ENCODE measurements at places on chromosomes 11 and 22.

DNA sequence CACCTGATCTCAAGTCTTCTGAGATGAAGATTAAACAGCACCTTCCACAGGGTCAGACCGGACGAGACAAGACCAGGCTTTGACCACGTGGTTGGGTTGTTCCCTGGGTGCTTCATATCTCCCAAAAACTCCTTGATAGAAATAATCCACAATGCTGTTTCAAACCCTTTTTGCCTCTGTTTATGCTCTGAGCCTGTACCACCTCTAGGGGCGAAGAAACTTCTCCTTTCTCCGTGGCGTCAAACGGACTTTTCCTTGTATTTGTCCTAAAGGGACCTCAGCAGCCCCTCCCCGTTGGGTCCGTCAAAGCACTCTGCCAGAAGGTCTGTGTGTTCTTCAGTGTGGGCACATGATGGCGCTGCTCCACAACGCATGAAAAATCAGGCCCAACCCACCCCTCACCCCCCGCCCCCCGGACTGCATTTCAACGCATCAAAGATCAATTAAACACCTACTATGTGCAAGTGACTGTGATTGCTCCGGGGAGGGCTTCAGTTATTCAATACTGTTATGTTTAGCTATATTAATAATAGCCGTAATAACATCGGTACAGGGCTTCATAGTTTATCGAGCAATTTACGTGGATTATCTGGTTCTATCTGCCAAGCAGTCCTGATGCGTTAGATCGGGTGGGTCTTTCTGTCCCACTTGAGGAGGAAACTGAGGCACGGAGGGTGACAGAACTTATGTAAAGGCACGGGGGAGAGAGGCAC, 17.3 kb upstream of the EIF3D start:
- H3K4me3 ChIP-seq = no peak overlapping the region
- H3K4me1 ChIP-seq = no peaks in the 10 kb centered on the region
- H3K36me3 ChIP-seq = no peaks in the 10 kb centered on the region

DNA sequence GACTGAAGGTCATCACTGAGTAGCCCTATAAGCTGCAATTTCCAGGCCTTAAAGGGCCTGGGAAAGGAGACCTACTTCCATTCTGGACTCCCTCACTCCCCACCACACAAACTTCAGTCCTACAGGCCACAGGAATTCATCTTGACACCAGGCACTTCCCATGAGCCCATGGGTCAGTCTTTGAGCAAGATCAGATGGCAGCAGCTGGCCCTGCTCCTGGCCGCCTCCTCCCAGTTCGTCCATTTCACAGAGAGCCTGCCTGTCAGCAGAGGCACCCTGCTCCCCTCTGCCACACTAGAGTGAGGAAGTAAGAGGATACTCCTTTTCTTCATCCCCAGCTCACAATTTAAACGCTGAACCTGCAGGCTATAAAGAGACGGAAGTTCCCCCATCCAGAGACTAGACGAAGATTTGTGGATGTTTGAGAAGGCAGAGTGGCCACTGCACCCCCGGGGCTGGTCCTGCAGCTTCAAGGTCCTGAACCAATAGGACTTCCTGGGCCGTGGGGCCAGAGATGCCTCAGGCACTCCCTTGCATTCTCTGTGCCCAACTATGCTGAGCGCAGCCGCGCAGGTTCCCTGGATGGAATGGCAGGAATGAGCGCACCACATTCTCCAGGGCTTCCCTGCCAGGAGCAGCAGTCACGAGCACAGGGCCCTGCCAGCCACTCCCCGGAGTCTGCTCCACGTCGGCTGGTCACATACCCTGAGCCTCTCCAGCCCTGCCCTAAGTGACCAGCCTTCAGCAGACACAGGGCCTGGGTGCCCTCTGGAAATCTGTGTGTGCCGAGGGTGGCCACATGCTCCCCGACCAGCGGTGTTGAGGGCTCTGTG, 33.5 kb upstream of the BID start:
- H3K27ac ChIP-seq = peak overlapping the region; percentile 58
- peak; percentile 78 for DNase-seq
- H3K4me3 ChIP-seq = no peak overlapping the region
- peaks cover 95% of the 10 kb centered on the region for H3K36me3 ChIP-seq

- H3K27me3 ChIP-seq = no peaks in the 10 kb centered on the region
- H3K4me3 ChIP-seq = no peak overlapping the region
- H3K36me3 ChIP-seq = no peaks in the 10 kb centered on the region
- no peak for DNase-seq
These were observed 31.9 kb upstream of the TP53I11 start for GRCh38 chr11:44982496-44983062.

DNA sequence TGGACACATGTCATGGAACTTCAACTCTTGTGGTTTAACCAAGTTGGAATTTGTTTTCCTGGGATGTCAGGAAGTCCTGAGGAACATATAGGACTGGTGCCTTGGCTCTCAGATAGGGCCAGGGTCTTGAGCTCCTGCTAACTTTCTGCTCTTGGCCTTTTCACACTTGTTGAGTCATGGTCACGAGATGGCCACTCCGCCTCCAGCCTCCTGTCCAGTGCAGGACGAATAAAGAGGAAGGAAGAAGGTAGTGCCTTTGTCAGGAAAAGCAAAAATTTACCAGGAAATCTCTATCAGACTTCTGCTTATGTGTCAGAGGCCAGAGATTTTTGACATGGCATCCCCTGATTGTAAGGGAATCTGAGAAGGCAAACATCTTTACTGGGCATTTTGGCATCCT, 89.1 kb upstream of the ARHGAP20 start:
- H3K4me3 ChIP-seq = no peak overlapping the region
- no peaks in the 10 kb centered on the region for H3K27me3 ChIP-seq

DNA sequence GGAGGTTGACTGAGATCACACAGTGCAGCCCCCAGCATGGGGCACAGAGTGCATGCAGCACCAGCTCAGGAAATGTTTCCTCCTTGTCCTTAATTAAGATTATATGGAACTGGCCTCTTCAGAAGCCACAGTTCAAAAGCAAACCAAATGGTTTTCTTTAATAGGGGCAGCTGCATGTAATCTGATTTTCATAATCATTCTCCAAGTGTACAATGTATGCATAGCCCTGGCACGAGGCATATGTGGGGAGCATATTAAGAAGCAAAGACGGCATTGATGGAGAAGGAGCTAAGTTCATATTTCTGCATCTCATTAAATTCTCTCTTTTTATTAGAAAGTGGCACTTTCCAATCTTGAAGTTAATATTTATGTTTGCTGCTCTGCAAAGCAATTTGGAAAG, 9.9 kb upstream of the PARVB start:
- no peaks in the 10 kb centered on the region for H3K4me1 ChIP-seq
- H3K36me3 ChIP-seq = no peaks in the 10 kb centered on the region
- no peak overlapping the region for H3K27ac ChIP-seq
- no peaks in the 10 kb centered on the region for H3K27me3 ChIP-seq

GRCh38 chr22:21628386-21629254, 1.2 kb downstream of the YDJC start:
- H3K4me1 ChIP-seq = no peaks in the 10 kb centered on the region
- no peaks in the 10 kb centered on the region for H3K27me3 ChIP-seq
- peak overlapping the region; percentile 67 for H3K4me3 ChIP-seq
- H3K27ac ChIP-seq = peak overlapping the region; percentile 83

DNA sequence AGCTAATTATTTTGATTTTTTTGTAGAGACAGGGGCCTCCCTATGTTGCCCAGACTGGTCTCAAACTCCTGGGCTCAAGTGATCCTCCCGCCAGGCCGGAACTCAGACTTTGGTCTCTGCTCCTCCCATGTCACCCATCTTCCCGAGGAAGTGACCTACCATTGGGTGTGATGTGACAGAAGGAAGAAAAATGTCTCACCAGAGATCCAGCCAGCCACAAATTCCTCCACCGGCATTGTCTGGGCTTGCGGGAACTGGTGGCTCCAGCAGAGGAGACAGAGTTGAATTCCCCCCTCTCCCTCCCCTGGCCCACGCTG, 772 bp downstream of the SLC25A45 start:
- peak overlapping the region; percentile 59 for H3K4me3 ChIP-seq
- peak; percentile 62 for DNase-seq
- H3K4me1 ChIP-seq = peaks cover 26% of the 10 kb centered on the region
- no peaks in the 10 kb centered on the region for H3K36me3 ChIP-seq

GRCh38 chr11:44823006-44823405, 96.2 kb downstream of the TSPAN18 start:
- no peak overlapping the region for H3K27ac ChIP-seq
- no peak for DNase-seq
- H3K27me3 ChIP-seq = no peaks in the 10 kb centered on the region

GRCh38 chr11:35546317-35546716, 20.9 kb upstream of the PAMR1 start:
- no peaks in the 10 kb centered on the region for H3K36me3 ChIP-seq
- H3K4me1 ChIP-seq = no peaks in the 10 kb centered on the region
- no peak for DNase-seq
- H3K27ac ChIP-seq = no peak overlapping the region
- no peaks in the 10 kb centered on the region for H3K27me3 ChIP-seq

- no peak overlapping the region for H3K27ac ChIP-seq
- H3K4me1 ChIP-seq = peaks cover 7% of the 10 kb centered on the region
- no peak for DNase-seq
These were observed 191.9 kb upstream of the DDI1 start for GRCh38 chr11:103844327-103845215.

DNA sequence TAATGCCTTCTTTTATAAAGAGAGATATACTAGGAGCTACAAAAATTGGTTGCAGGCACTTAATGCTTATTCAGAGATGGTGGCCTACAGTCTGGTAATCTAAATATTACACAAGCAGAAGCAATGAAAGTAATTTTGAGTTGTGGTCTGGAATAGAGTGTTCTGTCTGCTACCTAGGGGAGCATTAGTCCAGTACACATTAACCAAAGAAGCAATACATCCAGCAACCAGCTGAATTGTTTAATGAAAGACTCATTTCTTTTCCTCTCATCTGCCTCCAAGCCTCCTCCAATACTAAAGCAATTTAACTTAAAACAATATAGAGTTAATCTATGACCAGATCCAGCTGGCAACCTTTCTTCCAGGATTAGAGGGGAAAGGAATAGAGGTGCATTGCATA, 877.1 kb upstream of the CNTN5 start:
- no peaks in the 10 kb centered on the region for H3K4me1 ChIP-seq
- no peaks in the 10 kb centered on the region for H3K27me3 ChIP-seq
- no peaks in the 10 kb centered on the region for H3K36me3 ChIP-seq
- no peak overlapping the region for H3K4me3 ChIP-seq

- no peak overlapping the region for H3K4me3 ChIP-seq
- no peaks in the 10 kb centered on the region for H3K36me3 ChIP-seq
- no peaks in the 10 kb centered on the region for H3K4me1 ChIP-seq
These were observed 731.1 kb upstream of the LUZP2 start for GRCh38 chr11:23765682-23766252.

- H3K27ac ChIP-seq = peak overlapping the region; percentile 82
- no peaks in the 10 kb centered on the region for H3K36me3 ChIP-seq
- H3K4me3 ChIP-seq = peak overlapping the region; percentile 79
- DNase-seq = no peak
- H3K4me1 ChIP-seq = peaks cover 16% of the 10 kb centered on the region
These were observed 1.2 kb downstream of the MICALL1 start for GRCh38 chr22:37907036-37907954.

DNA sequence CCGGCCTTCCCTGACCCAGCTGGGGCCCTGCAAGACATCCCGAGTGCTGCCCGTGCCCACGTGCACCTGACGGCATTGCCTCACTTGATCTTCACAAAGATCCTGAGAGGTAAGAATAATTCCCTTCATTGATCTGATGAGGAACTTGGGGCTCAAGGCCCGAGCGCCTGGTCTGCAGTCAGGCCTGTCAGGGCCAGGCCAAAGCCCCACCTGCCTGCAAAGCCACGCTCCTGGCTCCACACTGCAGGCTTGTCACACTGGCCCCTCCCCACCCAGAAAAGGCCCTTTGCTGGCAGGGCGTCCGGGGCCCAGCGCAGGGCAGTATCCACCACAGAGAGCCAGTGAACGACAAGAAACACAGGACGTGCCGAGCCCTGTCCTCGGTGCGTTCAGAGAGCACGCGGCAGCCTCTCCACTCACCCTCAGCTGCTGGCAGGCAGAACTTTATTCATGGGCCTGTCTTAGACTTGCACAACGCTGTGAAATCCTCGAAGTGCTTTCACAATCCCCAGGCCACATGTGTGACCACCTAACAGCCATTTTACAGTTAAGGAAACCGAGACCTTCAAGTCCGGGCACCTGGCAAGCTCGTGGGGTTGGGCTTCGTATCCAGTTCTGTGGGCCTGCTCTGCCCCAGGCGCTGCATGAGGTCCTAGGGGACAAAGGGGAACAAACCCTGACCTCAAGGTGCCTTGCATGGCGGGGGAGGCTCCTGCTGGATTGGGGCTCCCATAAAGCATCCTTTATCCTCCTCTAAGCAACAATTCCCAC, 14.8 kb downstream of the KIAA0930 start:
- H3K27me3 ChIP-seq = no peaks in the 10 kb centered on the region
- no peaks in the 10 kb centered on the region for H3K4me1 ChIP-seq
- no peaks in the 10 kb centered on the region for H3K36me3 ChIP-seq
- no peak for DNase-seq
- H3K27ac ChIP-seq = no peak overlapping the region

GRCh38 chr11:1933416-1934334, 13.5 kb upstream of the MRPL23 start:
- H3K4me1 ChIP-seq = peaks cover 5% of the 10 kb centered on the region
- no peak overlapping the region for H3K27ac ChIP-seq
- no peaks in the 10 kb centered on the region for H3K27me3 ChIP-seq
- DNase-seq = peak; percentile 39
- no peak overlapping the region for H3K4me3 ChIP-seq
- no peaks in the 10 kb centered on the region for H3K36me3 ChIP-seq

GRCh38 chr11:87394924-87395323, 357.2 kb downstream of the TMEM135 start:
- no peaks in the 10 kb centered on the region for H3K36me3 ChIP-seq
- H3K4me1 ChIP-seq = no peaks in the 10 kb centered on the region

- no peaks in the 10 kb centered on the region for H3K36me3 ChIP-seq
- no peaks in the 10 kb centered on the region for H3K27me3 ChIP-seq
- H3K4me1 ChIP-seq = no peaks in the 10 kb centered on the region
- no peak overlapping the region for H3K27ac ChIP-seq
- no peak overlapping the region for H3K4me3 ChIP-seq
These were observed 2.1 kb downstream of the LHFPL7 start for GRCh38 chr22:24944217-24944937.

DNA sequence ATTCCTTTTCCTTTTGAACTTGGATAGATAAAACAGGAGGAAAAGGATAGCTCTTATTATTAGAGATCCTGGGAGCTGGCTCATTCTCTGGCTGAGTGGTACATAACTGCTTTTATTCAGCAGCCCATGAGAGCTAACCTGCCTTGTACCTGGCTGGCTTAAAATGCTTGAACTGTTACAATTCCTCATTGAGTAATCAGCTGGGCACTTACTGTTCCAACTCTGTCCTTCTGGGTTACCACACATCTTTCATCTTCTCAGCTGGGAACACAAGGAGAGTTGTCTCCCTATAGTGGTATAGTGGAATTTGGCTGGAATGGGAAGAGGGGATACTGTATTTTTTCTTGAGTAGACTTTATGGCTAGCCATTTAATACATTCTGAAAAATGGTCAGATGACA, 39.8 kb upstream of the SPTBN2 start:
- H3K36me3 ChIP-seq = no peaks in the 10 kb centered on the region
- H3K27ac ChIP-seq = peak overlapping the region; percentile 55
- no peak overlapping the region for H3K4me3 ChIP-seq
- no peaks in the 10 kb centered on the region for H3K4me1 ChIP-seq
- no peak for DNase-seq

DNA sequence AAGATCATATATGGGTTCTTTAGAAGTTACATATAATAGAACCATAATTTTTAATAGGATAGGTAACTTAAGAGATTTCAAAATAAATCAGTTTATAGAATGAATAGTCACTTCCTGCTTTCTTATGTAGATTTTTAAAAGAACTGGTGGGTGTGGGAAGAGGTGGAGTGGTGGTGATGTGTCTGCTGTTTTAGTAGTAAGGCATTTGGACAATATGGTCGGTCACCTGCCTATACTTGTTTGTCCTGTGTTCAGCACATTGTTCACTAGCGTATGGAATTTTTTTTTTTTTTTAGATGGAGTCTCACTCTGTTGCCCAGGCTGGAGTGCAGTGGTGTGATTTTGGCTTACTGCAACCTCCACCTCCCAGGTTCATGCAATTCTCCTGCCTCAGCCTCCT, 39.3 kb downstream of the CCDC81 start:
- no peak overlapping the region for H3K4me3 ChIP-seq
- no peak overlapping the region for H3K27ac ChIP-seq

Data from heart left ventricle (tissue), 16 donors.